Stimulated activated CD8-positive, alpha-beta memory T cell treated with anti-CD3 and anti-CD28 coated beads, Interleukin-7, amount 100 ng/mL, for 1 hour (primary cell): ENCODE measurements at places on chromosomes 2 and 18.

GRCh38 chr2:127455566-127456493 lies 37.6 kb downstream of the PROC start:
- no peak for DNase-seq

DNA sequence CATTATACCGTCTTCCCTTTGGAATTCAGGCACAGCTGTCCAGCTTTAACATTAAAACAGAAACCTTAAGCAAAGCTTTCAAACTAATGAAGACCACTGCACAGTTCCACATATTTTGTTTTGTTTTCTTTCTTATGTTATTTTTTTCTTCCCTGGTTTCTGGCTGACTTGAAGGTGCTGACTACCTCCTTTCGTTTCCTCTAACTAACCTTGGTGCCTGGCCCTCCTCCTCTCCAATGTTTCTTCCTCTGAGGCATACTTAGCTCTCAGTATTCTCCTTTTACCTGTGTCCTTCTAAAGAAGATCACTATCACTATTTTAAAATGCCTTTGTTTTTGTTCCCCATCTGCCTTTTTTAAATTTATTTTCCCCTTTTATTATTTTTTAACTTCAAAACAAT lies 433.3 kb upstream of the SPHKAP start:
- no peak for DNase-seq

- DNase-seq = no peak
Observed at GRCh38 chr18:8257851-8258434, 351.3 kb upstream of the RAB12 start.

GRCh38 chr2:25885933-25886332 lies 7.6 kb upstream of the ASXL2 start:
- no peak for DNase-seq

- no peak for DNase-seq
Observed at GRCh38 chr2:107588181-107588580, 238.5 kb upstream of the RGPD4 start.

- DNase-seq = no peak
Observed at GRCh38 chr2:240134956-240135520, 1.1 kb downstream of the COPS9 start.

GRCh38 chr18:3808985-3809780 lies 359.2 kb downstream of the TGIF1 start:
- DNase-seq = no peak

GRCh38 chr2:238100821-238101771 lies 956 bp downstream of the ESPNL start:
- DNase-seq = no peak

DNA sequence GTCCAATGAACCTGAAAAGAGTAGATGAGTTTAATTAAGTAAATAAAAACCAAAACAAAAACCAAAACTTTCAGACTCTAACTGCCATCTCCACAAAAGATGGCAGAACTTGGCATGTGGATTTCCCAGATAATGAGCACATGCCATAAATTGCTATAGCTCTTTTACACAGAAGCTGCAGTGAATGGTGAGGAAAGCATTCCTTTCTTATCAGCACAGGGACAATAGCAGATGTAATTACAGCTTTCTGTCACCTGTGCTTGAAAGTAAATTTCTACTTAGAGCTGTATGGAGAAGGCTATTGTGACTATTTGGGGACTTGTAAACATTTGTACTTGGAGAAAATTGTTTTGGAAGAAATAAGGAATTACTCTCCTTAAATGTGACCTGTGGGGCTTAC lies 378.4 kb downstream of the RPRM start:
- DNase-seq = no peak

DNA sequence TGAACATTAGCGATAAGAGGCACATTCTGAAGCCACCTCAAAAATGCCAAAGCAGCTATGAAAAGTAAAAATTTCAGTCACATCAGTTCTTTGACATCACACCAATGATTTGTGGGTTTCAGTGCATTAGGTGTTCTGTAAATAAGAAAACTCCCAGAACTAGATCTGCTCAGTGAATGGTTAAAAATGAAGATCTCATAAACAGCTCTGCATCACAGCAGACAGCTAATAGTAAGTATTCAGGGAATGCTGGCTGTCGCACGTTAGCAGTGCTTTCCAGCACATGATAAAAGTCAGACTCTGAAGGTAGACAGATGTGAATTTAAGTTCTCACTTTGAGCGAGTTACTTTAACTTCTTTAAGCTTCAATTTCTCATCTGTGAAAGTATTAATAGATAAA lies 154.9 kb downstream of the SATB2 start:
- DNase-seq = no peak

- DNase-seq = no peak
Observed at GRCh38 chr18:9616049-9616448, 1.7 kb upstream of the PPP4R1 start.

DNA sequence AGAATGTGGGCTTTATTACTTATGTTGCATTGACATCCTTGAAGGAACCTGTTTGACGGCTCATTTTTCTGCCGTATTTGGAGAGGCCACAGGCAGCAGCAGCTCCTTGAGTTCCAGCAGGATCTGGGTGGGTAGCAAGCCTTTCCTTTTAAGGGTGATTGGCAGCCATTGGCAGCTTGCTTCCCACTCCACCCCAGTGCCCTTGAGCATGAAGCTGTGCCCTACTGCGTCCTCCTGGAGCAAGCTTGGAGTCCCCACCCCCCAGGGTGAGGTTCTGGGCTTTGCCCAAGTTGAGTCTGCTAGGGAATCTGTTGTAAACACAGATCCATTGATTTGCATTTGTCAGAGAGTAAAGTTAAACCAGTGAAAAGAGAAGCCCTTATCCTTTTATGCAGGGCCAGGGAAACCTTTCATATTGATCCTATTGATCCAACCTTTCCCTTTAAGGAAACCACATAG lies 9.2 kb downstream of the ONECUT2 start:
- no peak for DNase-seq
